ELF-1 (cell line): ENCODE measurements at places on chromosomes 5 and 9.

- DNase-seq = no peak
These were observed 14.2 kb downstream of the IL4 start for GRCh38 chr5:132687995-132688394.

DNA sequence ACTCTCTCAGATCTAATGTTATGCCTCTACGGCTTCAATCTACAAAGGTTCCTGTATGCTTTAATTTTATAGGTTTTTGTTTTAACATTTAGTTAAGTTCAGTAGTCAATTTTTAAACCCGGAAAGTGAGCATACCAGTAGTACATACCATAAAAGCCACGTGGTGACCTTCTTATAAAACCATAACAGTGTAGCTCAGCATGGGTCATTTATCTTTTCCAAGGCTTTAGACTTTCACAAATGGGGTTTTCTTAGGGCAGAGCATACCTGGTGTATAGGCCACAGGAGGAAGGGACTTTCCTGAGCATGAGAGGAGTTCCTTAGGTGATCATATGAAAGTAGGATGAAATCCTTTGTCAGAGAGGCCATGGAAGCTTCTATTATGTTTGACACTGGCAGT is 23.2 kb downstream of the ECM2 start:
- DNase-seq = no peak

DNA sequence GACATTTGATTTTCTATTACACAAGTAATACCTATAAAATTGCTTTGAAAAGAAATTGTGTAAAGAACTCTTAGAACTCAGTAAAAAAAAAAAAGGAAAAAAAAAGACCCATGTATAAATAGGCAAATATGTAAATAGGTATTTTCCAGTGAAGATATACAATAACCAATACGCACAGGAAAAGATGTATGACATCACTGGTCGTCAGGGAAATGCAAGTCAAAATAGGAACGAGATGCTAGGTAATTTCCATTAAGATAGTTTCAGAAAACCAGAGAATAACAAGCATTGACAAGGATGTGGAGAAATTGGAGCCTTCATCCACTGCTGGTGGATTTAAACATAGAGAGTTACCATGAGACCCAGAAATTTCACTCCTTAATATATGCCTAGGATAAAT is 708.8 kb downstream of the MTRR start:
- DNase-seq = no peak

- DNase-seq = no peak
These were observed 128.2 kb upstream of the TBCA start for GRCh38 chr5:77904362-77904761.

DNA sequence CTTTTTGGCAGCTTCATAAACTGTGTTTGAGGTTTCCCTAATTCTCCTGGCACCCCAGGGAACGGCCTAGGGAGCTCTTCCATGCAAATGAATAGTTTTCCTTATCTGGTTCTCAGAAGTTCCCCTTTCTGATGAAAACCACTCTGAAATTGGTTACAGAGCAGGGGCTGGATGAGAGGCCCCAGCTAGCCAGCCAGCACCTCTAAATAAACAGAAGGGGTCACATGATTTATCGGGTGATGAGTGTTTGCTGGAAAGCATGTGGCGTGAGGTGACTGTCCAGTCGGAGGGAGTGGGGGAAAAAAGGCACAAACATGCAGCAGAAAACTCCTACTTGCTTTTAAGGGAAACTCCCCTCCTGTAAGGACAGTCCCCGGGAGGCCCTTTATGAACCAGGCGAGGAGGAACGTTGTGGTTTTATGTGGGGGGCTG is 261.2 kb upstream of the ANKRD55 start:
- no peak for DNase-seq

DNA sequence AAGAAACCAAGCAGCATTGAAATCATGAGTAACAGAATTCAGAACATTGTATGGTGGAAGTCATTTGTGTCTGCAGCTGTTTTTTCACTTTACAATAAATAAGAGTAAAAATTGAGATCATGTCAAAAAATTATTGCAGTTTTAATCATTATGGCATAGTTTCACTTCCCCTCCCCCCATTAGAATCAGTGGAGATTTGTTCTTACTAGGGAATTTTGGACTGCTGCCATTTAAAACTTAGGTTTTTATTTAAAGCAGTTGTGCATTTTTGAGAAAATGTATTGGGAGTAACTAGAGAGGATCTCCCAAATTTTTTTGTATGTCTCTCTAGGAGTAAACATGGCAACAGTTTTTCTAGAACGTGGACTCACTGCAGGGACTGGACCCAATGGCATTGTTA is 20.4 kb downstream of the GTF3C4 start:
- DNase-seq = no peak

DNA sequence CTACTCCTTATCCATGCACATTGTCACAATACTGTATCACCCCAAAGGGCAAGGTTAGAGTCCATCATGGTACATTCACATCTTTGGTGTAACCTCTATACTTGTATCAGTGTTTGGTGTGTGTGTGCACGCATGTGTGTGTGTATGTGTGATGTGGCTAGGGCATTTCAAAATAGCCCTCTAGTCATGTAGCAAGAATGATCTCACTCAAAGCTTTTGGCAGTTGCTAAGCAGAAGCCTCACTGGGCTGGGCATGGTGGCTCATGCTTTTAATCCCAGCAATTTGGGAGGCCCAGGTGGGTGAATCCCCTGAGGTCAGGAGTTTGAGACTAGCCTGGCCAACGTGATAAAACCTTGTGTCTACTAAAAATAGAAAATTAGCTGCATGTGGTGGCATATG is 245.3 kb downstream of the ADGRV1 start:
- DNase-seq = no peak

GRCh38 chr9:71352837-71353236 is 231.4 kb upstream of the TRPM3 start:
- no peak for DNase-seq
